ENCODE measurements at places on chromosomes 2 and 18.

GRCh38 chr2:134410831-134411231, 157.0 kb downstream of the MGAT5 start:
- no peak for DNase-seq

GRCh38 chr2:196758474-196759377, 40.8 kb downstream of the GTF3C3 start:
- no peak for DNase-seq

GRCh38 chr2:191012845-191013681, 908 bp downstream of the STAT1 start:
- no peak for DNase-seq

DNA sequence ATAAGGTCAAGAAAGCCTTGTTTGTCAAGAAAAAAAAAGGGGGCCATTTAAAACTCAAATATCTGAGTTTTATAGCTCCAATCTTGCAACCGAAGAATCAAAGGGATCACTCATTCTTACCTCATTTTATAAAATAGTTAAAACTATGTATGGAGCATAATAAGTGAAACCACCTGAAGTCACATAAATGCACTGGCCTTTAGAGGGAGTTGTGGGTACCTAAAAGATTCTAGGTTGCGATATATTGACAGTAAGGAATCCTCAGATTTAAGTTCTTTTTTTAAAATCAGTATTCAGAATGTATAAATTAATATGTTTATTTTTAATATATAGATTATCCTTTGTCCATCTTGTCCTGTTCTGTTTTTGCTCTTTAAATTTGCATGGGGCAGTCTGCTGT, 3.4 kb downstream of the ARHGAP28 start:
- DNase-seq: no peak

- DNase-seq: no peak
These were observed 29.1 kb upstream of the EPC2 start for GRCh38 chr2:148615381-148615841.

DNA sequence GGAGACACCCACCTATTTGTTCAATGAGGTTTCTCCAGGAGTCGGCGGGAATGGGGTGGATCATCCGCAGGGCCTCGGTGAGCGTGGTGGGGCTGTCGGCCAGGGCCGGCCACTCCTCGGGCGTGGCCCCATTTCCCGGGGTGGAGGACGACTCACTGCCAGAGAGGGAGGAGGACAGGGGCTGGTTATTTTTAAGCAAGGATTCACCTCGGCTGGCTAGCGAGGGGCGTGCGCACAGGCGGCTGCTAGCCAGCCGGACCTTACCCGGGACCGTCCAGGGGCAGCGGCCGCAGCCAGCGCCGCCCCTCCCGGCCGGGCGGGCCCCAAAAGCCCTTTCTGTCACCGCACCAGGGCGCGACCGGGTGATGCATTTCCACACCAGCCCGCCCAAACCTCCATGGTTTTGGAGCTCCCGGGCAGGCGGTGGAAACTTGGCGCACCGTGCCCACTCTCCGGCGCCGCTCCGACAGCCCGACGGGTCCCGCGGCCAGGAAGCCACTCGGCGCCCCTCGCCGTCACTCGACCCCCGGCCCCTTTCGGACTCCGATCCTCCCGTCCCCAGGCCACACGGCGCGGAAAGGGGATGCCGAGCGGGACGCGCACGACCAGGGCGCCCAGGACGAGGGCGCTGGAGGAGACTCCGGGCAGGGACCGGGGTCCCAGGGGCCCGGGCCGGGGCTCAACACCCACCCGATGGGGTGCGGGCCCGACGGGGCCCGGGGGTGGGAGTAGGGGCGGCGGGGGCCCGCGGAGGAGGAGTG, 57.1 kb downstream of the SNORC start:
- DNase-seq: no peak

GRCh38 chr2:72033636-72034035, 114.0 kb downstream of the CYP26B1 start:
- DNase-seq: no peak

- peak; percentile 32 for DNase-seq
These were observed 53.8 kb downstream of the SMAD7 start for GRCh38 chr18:48896875-48897511.

GRCh38 chr2:239393941-239394340, 6.9 kb downstream of the HDAC4 start:
- no peak for DNase-seq

GRCh38 chr2:216328347-216328746, 43.9 kb downstream of the MARCHF4 start:
- no peak for DNase-seq

GRCh38 chr18:9735879-9736278, 27.8 kb downstream of the RAB31 start:
- DNase-seq: no peak

DNA sequence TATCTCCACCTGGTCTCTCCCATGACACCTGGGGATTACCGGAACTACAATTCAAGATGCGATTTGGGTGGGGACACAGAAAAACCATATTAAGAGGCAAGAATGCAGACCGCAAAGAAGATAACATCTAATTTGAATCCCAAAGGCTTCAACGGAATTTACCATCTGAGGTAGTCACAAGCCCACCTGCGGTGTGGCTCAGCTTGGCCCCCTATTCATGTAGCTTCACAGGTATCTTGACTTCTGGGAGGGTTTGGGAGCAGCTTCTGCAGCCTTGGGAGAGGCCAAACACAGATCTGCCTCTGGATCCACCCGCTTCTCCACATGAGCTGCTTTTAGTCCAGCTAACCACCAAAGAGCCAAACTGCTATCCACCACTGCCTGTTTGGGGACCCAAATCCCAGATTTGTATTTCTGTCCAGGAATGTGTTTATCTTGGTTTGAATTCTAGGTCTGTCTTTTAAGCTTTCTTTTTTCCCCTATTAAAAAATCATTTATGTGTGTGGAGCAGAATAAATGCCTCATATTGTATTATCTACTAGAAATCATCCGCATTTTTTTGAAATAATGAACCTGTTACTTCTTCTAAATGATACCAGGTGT, 247.6 kb downstream of the DLGAP1 start:
- DNase-seq: no peak

DNA sequence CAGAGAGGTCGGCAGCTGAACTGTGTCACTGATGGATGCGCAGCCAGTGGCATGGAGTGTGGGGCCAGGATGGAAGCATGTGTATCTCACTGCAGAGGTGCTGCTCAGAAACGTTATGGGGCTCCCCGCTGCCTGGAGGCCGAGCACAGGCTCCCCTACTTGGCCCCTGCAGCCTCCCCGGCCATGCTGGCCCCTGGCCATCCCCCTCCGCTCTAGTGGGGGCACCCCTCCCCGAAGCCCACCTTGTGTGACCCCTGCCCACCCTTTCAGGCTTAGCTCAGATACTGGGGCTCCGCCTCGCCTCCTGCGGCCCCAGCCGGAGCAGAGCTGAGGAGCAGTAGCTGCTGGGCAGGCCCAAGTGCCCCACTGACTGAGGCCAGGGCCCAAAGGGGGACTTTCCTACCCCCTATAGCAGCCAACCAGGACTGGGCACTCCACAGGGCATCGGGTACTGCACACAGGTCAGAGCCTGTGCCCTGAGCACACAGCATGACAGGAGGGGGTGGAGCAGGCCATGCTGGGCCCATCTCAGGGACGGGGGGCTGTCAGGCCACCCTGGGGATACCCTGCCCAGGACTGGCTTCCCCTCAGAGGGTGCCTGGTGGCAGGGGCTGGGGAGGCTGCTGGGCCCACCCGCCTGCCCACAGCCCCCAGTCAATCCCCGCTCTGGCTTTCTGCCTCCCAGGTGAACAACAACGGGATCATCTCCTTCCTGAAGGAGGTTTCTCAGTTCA, 31.3 kb downstream of the SNED1 start:
- DNase-seq: no peak

GRCh38 chr18:21991886-21992285, 177.5 kb upstream of the GATA6 start:
- no peak for DNase-seq

DNA sequence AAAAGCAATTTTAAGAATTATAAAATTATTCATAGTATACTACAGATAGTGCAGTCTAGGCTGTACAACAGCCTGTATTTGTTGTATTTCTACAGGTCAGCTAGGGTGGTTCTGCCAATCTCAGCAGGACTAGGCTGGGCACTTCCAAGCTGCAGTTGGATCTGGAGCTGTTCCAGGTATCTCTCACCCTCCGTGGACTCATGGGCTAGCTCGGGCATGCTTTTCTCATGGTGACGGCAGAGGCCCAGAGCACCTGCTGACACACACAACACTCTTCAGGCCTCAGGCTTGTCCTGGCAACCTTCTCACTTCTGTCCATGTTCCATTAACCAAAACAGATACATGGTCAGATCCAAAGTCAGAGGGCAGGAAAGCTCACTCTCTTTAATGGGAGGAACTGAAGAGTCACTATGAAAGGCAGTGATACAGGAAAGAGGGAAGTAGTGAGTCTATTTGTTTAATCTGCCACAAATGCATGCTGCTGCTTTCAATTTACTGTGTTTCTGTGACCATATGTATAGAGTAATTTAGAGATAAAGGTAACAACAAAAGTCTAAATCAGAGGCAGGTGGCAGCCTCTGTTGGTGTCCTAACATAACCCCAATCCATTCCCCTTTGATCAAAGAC, 462.4 kb upstream of the ACVR2A start:
- DNase-seq: no peak

DNA sequence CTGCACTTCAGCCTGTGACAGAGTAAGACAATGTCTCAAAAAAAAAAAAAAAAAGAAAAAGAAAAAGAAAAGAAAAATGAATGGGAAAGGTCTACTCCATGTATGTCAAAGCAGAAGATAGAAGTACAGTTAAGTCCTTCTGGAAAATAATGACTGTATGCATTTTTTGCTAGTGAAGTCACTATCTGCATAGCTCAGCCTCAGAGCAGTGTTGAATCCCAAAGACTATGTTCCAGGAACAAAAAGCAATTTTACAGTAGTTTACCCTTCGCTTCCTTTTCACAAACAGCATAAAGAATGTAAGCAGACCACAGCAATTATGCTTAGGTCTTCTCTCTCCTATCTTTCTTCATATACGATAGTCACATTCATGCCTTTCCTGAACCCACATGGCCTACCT, 497.4 kb downstream of the CMPK2 start:
- no peak for DNase-seq

DNA sequence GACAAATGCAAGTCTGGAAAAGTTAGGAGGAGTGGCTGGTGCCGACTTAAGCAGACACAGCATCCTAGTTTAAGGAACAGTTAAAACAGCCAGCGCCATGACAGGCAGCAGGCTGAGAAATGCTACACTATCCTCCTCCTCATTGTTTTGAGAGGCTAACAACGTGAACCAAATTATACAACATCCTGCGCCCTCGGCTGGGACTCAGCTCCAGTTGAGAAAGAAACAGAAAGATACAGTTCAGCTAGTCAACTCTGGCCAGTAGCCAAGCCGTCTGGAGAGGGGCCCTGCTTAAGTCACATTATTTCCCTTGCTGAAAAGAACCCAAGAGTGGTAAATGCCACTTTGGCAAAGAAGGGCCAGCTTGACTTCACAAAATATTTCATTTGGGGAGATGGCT, 90.2 kb downstream of the BCL11A start:
- no peak for DNase-seq

GRCh38 chr2:23301136-23301535, 83.8 kb upstream of the KLHL29 start:
- DNase-seq: no peak

- DNase-seq: no peak
These were observed 140.2 kb downstream of the BCL11A start for GRCh38 chr2:60413069-60413813.

GRCh38 chr2:33491441-33492084, 15.1 kb downstream of the RASGRP3 start:
- no peak for DNase-seq

- no peak for DNase-seq
These were observed 157.1 kb downstream of the MC4R start for GRCh38 chr18:60215432-60215831.

- no peak for DNase-seq
These were observed 674 bp downstream of the PTPN4 start for GRCh38 chr2:119760237-119760955.

- DNase-seq: no peak
These were observed 70.3 kb upstream of the CWC22 start for GRCh38 chr2:180077295-180077906.

DNA sequence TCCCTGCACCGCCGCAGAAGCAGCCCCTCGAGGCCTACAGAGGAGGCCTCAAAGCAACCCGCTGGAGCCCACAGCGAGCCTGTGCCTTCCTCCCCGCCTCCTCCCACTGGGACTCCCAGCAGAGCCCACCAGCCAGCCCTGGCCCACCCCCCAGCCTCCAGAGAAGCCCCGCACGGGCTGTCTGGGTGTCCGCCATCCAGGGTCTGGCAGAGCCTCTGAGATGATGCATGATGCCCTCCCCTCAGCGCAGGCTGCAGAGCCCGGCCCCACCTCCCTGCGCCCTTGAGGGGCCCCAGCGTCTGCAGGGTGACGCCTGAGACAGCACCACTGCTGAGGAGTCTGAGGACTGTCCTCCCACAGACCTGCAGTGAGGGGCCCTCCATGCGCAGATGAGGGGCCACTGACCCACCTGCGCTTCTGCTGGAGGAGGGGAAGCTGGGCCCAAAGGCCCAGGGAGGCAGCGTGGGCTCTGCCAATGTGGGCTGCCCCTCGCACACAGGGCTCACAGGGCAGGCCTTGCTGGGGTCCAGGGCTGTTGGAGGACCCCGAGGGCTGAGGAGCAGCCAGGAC, 31.2 kb downstream of the GPC1 start:
- peak; percentile 7 for DNase-seq

DNA sequence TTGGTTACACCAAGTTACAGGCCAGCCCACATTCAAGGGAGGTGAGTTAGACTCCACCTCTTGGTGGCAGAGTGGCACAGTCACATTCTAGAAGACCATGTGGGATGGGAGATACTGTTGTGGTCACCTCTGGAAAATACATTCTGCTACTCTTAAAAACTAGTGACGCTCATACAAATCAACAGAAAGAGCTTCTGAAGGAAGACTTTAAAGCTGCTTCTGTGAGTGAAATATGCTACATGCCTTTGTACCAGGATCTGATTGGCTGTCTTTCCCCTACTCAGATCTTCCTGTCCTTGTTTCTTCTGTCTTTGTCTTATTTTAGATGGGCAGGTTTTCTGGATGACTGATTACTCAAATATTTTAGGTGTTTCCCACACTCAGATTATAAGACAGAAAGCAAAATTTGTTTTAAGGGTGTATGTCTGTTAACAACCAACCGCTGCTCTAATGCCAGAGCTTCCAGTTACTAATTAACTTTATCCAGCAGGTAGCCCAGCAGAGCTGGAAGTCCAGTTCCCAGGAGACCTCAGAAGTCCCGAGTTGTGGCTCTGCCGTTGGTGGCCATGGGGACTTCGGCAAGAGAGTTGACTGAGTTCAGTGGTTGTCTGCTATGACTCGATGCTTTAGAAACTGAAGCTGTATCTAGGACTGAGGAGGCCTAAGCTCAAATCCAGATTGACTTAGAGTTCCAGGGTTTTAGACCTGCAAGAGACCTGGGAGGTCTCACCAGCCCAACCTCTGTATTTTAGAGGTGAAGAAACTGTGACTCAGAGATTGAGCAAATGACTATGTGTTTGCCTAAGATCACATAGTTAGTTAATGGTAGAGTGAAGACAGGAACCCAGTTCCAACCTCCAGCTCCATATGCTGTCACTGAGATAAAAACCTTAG, 7.4 kb downstream of the IL1R2 start:
- DNase-seq: no peak

DNA sequence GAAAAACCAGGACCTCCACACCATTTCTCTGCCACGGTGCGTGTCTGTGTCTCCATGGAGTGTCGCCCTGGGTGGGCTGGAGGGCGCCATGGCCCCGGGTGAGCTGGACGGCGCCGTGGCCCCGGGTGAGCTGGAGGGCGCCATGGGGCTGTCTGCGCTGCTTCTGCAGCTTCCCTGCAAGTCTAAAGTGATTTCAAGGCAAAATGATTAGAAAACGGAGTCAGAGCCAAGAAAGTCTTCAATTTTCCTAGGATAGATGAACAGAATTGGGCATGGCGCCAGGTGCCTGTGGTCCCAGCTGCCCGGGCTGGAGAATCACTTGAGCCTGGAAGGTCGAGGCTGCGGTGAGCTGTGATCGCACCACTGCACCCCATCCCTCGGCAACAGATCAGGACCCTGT, 27.7 kb upstream of the NFATC1 start:
- DNase-seq: no peak

Data from natural killer cell (primary cell).